ENCODE measurements at places on chromosomes 2 and 18.

- DNase-seq: no peak
Observed at GRCh38 chr18:1648712-1649111, 744.0 kb downstream of the ADCYAP1 start.

GRCh38 chr2:28821295-28821958 is 10.8 kb downstream of the SPDYA start:
- peak; percentile 60 for DNase-seq

GRCh38 chr2:144082327-144082726 is 437.6 kb downstream of the ZEB2 start:
- DNase-seq: no peak

DNA sequence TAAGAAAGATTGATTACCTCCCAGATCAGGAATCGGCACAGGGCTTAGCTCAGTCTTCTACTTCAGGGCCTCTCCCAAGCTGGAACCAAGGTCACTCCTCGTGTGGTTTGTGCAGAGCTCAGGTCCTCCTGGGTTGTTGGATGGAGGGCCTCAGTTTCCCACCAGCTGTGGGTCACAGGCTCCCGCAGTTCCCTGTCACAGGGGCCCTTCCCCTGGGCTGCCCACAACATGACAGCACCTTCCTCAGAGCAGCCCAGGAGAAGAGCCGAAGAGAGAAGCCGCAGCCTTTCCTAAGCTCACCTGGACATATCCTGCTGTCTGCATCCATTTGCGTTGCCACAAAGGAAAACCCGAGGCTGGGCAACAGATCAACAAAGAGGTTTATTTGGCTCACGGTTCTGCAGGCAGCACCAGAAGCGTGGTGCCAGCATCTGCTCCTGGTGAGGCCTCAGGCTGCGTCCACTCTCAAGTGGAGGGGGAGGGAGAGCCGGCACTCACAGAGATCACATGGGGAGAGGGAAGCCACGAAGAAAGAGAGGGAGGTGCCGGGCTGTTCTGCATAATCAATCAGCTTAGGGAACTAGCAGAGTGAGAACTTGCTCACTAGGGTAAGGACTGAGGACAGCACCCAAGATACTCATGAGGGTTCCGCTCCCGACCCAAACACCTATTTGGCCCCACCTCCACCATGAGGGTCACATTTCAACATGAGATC is 13.0 kb upstream of the ALLC start:
- DNase-seq: no peak

- no peak for DNase-seq
Observed at GRCh38 chr2:230815088-230815487, 49.7 kb upstream of the ITM2C start.

- no peak for DNase-seq
Observed at GRCh38 chr2:150885236-150885635, 376.4 kb downstream of the RBM43 start.

DNA sequence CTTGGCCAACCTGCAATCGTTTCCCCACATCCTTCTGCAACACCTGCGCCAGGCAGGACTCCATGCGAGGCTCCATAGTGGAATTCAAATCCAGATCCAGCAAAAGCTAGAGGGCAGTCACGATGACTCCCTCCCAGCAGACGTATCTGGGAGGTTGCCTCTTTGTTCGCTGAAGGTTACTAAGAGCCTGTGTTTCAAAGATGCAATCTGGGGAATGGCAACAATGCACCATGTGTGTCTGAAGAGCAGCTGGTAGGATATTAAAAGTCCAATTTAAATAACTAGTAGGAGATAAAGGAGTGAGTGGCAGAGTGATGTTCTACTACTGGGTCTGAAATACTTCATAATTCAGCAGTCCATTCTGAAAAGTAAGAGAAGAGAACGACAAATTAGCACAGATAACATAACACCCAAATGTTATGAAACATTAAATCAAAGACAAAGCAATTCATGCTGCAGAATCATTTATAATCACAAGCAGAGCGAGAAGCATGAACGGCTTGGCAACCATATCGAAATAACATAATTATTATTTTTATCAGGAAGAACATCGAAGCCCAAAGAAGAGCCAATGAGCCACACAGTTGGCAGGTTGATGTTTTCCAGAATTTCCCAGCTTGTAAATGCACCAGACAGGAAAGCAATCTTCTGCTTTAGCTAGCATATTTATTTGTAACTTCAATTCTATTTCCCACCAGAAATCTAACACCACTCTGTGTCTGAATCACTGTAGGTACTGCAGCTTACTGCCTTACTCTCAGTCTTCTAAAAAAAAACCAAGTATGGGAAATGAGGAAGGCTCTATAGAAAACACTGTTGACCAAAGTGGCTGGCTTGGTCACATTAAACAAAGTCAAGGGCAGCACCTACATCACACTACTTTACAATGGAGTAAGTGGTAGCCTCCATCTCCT is 43.2 kb downstream of the CLASP1 start:
- DNase-seq: no peak

GRCh38 chr2:102975996-102976975 is 214.5 kb downstream of the TMEM182 start:
- peak; percentile 93 for DNase-seq

DNA sequence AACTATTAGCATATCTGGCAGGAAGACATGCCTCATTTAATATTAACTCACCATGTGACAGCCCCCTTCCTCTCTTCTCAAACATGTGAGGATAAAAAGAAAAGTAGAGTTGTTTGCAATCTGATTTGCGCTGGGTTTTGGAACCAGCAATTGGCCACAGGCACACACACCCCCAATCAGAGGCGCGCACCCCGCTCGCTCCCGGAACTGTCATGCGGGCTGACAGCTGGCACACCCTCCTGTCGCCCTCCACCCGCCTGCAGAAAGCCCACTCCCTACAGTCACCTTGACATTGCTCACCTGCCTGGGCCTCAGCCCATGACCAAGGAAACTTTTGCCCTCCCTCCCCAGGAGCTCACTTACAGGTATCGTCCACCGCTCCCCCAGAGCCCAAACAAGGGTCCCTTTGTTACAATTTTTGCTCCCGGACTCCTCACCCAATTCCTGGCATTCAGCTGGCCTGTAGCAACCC is 1.1 kb downstream of the COBLL1 start:
- DNase-seq: peak; percentile 89

DNA sequence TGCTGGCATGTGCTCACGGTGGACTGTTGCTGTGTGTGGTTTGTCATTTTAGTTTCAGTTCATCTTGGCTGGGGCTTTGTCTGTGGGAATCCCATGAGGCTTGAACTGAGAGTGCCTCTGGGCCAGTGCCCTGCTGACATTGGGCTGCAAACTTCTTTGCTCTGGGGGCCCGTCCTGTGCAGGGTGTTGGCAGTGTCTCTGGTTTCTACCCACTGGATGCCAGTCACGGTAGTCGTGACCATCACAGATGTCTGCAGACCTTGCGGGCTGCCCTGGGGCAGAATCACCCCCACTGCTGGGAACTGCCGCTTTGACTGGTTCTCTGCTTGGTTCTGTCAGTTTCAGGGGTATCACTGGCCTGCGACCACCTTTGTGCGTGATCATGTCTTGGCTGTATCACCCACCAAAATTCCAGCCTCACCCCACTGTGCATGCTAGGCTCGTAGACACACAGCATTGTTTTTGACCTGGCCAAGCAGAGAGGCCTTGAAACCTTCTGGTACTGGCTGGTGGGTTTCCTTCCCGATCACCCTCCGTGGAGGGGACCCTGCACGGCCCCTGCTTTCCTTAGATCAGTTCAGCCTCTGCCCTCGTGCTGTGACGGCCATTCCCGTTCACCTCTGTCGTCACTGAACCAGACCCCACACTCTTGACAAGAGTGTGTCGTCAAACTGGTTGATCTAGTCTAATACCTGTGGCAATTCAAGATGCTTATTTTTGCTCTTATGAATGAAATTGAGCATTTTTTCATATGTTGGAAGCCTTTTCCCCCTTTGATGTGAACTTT is 57.6 kb downstream of the KCNG2 start:
- DNase-seq: no peak

DNA sequence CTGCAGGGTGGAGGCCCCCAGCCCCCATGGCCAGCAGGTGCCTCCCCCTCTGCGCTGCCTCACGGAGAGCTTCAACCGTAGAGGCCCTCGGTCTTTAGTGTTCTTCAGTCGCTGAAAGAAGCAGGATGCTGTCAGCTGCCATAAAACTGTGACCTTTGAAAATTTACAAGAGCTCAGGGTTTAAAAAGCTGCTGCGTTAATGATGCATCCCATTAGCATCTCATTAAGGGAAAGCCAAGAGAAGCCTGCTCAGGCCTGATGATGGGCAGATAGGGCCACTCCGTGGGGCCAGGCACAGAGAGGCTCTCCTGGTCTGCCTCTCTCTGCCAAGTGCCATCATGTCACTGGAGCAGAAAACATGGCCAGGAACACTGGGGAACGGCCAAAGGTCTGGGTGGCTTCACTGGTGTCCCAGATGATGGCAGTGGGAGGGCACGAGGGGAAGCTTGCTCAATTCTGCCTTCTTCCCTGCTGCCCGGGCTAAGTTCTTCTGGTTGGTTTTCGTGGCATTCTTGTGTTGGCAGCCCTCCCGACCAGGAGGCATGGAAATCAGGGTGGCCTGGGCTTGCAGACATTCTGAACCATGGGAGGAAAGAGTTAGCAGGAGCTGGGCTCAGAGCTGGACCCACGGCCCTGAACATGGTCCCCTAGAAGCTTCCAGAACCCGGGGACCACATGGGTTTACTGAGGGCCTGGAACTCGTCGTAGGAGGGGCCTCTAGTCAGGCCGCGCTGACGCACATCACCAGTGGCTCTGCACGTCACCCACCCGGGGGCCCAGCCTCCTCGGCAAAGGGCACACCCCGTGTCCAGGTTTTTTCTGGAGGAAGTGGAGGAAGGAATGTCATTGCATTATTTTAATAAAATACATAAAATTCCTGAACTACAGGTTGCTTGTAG is 250.7 kb downstream of the KLHL29 start:
- DNase-seq: no peak

DNA sequence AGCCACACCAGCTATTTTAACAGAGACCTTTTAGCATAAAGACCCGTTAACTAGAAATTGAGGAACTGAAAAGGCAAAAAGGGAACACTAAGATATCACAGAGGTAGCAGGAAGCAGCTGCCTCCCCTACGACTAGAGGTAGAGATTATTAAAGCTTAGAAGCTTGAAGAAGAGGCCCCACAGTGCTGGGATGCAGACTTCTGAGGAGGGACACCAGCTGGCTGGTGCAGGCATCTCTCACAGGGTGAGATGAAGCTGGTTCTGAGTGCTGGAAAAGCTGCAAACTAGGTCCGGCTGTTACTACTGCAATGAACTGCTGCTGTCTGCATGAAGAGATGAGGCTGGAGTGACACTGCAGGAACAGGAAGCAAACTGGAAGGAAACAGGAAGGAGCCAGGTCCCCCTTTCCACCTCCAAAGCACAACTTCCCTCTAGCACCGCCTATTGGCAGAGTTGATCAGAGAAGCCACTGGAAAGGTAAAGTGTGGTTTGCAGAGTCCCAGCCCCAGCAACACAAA is 61.2 kb upstream of the MRPS9 start:
- DNase-seq: peak; percentile 4

DNA sequence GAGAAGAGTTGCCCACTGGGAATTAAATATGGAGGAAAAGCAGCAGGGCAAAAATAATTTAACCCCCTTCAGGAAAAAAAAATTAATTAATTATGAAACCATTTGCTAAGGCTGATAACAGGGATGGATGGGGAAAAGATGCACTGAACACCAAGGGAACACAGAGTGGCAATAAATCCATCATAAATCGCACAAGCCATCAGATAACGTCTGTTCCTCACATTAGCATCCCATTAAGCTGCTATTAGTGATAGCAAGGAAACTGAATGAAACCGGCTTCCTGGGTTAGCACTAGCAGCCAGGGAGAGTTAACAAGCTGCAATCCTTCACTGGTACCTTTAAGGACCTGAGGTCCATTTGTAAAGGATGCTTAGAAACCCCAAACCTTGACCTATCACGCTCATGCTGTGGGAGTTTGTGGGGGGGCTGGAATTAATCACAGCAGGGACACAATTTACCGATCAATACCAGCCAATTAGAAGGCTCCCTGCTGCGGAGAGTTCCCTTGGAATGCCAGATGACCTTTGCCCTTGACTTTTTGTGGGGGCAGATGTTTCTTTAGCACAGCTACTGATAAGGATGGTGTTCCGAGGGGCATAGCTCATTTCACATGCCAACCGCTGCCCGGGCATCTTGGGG is 175.5 kb upstream of the KLF7 start:
- DNase-seq: peak; percentile 22

GRCh38 chr2:121596221-121597080 is 52.8 kb downstream of the CLASP1 start:
- peak; percentile 56 for DNase-seq

DNA sequence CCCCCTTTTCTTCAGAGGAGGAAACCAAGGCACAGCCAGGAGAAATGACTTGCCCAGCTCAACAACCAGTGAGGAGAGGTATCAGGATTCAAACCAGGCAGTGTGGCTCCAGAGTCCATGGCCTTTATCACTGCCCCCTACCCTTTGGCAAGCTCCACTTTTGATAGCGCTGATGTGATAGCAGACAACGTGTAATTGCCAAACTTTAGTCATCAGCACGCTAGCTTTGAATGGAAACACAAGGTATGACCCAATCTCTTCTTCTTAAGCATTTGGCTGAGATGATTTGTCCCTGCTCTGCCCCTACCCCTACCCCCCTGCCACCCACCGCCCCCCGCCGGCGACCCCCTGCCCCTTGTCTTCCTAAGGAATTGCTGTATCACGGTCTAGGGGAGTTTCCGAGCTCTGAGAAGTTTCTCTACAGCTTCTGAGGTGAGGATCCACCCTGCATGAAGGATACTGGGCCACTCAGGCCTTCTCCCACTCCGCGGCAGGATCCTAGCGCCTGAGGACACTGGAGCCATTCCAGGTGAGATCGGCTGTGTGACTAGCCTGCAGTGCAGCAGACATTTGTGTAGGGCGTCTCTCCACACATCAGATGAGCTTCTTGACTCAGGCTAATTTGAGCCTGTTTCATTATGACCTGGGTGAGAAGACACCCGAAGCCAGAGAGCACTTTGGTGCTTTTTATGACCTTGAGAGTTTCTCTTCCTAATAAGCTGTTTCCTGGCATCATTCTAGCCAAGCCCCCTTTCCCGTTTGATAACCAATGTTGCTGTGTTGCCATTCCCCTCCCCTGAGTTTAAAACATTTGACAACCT is 75.1 kb upstream of the MAP4K4 start:
- no peak for DNase-seq

DNA sequence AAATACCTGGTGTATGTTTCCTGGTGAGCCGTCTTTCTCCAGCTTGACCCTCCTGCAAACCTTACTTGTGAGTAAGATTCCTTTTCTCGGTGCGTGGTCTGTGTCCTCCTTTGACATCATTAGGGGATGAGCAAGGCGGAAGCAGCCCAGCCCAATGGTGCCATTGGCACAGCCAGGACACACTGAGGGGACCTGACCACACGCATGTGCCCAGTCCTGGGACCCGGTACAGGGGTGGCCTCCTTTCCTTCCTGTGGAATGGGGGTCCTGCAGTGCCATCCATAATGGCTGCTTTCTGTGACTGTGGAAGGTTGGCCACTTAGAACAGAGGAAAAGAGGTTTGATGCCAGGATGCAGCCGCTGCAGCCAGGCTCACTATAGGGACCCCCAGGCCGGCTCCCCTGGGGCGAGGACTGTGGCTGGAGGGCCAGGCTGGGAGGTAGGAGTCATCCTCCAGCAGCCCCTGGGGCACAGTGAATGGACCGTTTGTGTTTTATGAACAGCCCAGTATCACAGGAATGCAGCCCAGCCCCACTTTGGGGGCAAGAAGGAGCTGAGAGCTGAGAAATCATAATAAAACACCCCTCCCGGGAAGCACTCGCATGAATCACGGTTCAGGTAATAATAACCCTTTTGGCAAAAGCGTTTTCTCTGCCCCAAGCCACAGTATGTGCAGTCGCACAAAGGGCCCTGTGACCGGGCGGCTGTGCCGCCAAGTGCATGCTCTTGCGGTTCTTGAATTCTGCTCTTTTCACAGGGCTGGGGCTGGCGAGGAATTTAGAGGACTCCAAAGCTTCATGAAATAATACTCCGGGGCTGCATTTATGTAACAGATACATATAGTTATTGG is 73.2 kb downstream of the ASB1 start:
- no peak for DNase-seq

GRCh38 chr2:187552828-187553681 is 1.2 kb downstream of the TFPI start:
- DNase-seq: no peak

Measured in NCI-H2171 treated with DMSO at 0.1 percent for 48 hours (cell line).